ENCODE measurements at places on chromosomes 16 and 17.
A peak's percentile ranks its signal among the peaks of the same experiment; 100 is the strongest.

DNA sequence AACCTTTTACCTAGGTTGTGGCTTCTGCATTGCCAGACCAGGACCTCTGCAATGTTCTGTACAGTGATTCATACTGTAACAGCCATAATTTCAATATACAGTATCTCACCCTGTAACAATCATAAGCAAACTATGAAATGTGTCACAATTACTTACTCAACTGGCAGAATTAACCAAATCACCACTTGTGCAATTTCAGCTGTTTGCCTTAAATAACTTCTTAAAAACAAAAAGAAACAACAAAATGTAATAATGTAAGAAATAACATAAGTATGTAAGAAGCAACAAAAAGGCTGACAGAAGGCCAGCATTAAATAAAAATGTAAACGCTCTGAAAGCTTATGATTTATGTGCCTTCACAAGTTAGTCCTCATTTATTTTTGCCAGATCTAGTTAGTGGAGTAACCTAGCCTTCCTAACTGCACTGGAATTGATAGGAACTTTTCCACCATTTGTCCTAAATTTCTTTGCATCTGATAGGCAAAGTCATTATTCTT is 96.9 kb downstream of the SKAP1 start:
- no peak for DNase-seq

- DNase-seq, result peak; percentile 99
Observed at GRCh38 chr16:30378236-30379157, 3.9 kb downstream of the SEPTIN1 start.

GRCh38 chr16:19688396-19689024 is 29.5 kb downstream of the KNOP1 start:
- DNase-seq, result no peak

DNA sequence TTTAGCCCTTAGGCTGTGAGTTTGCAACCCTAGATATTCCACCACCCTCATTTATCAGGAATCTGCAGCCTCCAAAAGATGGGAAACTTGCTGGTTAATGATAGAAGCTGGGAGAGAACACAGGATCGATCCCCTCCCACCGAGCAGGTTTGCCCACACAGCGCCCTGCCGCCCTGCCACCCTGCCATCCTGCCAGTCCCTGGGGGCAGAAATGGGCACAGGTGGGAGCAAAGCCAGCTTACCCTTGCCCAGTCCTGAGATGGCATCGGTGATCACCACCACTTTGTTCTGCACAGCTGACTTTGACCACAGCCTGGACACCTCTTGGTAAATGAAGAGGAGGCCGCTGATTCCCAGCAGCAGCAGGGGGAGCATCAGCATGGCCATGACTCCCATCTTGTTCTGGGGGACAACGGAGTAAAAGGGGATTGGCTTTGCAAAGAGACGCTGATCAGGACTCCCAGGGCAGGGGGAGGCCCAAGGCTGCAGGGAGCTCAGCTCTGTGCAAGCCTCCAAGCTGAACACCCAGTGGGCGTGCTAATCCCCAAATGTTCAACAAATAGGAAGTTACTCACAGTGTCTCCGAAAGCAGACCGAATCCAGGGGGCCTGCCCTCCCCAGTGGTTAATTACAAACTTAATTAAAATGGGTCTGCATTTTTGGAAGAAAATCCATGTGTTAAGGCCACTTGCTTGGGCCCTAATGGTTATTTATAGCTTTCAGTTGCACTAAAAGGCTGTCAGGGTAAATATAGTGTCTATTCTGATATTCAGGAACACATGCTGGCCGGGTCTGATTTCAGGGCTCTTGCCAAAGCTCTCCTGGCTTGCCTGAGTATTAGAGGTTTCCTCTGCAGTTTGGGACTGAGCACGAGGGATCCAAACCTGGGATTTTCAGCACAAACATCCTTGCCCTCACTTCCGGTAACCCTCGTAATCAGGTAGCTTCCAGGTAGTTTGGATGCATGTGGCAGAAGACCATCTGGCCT is at the start of gene DHRS7C:
TSS of gene DHRS7C (minus strand) at position 704 of the 988 bp plus-strand sequence. CDS start at position 396, 308 bp downstream.
- peak; percentile 42 for DNase-seq

GRCh38 chr17:61444831-61445230 is 7.4 kb upstream of the TBX4 start:
- DNase-seq, result no peak

DNA sequence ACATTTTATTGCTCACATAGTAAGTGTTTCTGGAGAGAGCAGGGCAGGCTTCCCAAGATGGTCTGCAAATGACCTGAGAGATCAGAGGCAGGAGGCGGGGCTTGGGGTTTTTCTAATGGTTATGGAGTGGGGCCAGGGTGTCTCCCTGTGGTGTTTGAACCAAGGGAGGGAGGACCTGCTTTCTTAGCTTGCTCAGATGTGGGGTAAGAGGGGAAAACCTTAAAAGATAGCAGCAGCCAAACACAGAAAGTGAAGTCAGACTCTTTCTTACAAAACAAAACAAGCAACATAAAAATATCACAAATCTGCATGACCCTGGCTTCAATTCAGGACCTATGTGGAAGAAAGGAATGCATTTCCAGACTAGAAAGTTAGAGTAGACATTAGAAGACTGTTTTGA is 22.9 kb upstream of the DNAJA2 start:
- DNase-seq, result no peak
